ENCODE measurements at places on chromosomes 4 and X.

- no peak for DNase-seq
Measured at GRCh38 chrX:16511796-16512776, 137.9 kb upstream of the S100G start.

DNA sequence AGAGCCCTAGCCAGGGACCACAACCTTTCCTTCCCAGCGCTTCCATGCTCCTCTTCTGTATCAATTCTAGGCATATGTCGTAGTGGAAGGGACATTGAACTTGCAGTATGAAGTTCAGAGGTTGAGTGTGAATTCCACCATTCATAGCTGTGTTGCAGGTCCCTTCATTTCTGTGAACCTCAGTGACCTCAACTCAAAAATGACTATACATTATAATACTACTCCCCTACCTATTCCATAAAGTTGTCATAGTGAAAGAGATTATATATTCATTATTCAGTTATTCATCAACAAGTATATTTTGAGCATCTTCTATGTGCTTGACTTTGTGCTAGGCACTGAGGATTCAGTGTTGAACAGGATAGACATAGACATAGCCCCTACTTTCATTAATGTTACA lies 28.0 kb downstream of the SH3BGRL start:
- no peak for DNase-seq

DNA sequence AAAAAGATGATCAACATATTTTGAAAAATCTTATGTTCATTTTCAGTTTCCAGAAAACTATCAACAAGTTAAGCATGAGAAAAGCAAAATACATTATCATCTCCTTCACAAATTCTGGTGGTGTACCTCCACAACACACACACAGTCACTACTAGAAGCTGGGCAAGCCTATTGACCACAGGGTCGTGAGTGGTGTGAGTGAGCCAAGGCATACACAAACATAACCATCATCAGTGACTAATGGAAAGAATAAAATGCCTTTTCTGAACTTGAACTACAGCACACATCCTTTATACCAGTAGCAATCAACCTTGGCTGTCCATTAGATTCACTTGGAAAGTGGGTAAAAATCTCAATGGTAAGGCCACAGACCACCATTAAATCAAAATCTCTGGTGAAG lies 180.2 kb downstream of the FAM47B start:
- no peak for DNase-seq

GRCh38 chr4:189802884-189803283 lies 137.8 kb upstream of the FRG1 start:
- DNase-seq = no peak

GRCh38 chr4:76690906-76691275 lies 207.1 kb downstream of the SOWAHB start:
- no peak for DNase-seq

- DNase-seq = no peak
Measured at GRCh38 chr4:174217273-174218126, 66.0 kb downstream of the FBXO8 start.

GRCh38 chrX:153700376-153700945 lies 12.7 kb downstream of the SLC6A8 start:
- no peak for DNase-seq

DNA sequence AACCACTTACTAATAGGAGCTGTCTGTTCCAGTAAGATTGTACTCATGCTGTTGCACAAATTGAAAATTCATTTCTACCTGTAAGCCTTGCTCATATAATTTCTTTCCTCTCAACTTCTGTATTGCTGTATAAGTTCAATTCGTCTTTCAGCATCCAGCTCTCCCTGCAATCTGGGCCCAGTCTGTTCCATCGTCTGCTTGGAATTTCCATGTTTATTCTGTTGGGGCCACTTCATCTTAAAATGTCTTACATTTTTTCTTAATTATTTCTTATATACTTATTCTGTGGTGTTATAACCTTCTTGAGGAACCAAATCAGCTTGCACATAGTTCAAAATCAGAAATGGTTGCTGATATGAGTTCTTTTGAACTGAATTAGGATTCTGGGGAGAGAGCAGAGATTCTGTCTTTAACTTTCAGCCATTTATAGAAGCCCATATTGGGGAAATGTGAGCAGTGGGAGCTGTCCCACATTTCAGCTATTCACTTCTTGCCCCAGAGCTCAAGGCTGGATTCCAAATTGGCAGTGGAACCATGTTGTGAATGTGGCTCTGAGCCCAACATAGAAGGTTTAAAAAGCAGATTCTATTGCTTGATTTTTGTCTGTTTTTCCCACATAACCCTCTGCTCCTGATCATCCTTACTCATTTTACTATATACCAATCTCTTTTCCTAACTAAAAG lies 291.9 kb downstream of the BMPR1B start:
- DNase-seq = no peak

- DNase-seq = peak; percentile 76
Measured at GRCh38 chrX:69618803-69619202, 2.9 kb downstream of the EDA start.

Data from RPMI8226 (cell line).